Spinal cord (tissue), 10 donors: ENCODE measurements at places on chromosomes 12 and 14. TPM values are rescaled to one million over a fixed set of nuclear protein-coding genes. Genes with fewer than 3 reads are reported as not detected.

Gene RDH5
- total RNA-seq = 7.7 TPM

Gene CELA1
- total RNA-seq = not detected

Gene KLHL33
- total RNA-seq = 2.1 TPM

Gene FBRSL1
- total RNA-seq = 4.1 TPM

GRCh38 chr14:58296726-58297125 is 1.6 kb upstream of the ARID4A start:
- no peak for DNase-seq

Gene DNAI7
- total RNA-seq = 9.8 TPM

Gene TPPP2
- 0.44 TPM for total RNA-seq

GRCh38 chr12:13707829-13708228 is 273.6 kb downstream of the GRIN2B start:
- DNase-seq = no peak

- peak; percentile 3 for DNase-seq
Observed at GRCh38 chr12:53659571-53659981, 16.3 kb downstream of the ATP5MC2 start.

Gene TM9SF1
- total RNA-seq = 62.9 TPM

Gene OAS2
- total RNA-seq = 9.3 TPM

DNA sequence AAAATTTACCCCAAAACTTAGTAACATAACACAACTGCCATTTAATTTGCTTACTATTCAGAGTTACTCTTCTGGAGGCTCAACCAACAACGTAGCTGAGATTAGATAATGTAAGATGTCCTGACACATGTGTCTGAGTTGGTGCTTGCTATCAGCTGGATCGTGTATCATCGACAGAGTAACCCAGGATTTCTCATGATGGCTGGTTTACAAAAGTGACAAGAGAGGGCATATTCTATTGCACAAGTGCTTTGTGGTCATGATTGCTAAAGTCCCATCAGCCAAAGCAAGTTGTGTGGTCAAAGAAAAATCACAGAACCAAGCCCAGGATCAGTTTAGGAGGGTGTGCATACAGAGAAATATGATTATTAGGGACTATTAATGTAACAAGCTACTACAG is 73.4 kb downstream of the CAPZA3 start:
- DNase-seq = no peak

Gene CLMN
- 8.3 TPM for total RNA-seq

GRCh38 chr12:29990971-29991370 is 207.2 kb upstream of the TMTC1 start:
- DNase-seq = no peak

Gene PRB2
- not detected for total RNA-seq

GRCh38 chr14:71600309-71600708 is 331.9 kb upstream of the RGS6 start:
- no peak for DNase-seq

DNA sequence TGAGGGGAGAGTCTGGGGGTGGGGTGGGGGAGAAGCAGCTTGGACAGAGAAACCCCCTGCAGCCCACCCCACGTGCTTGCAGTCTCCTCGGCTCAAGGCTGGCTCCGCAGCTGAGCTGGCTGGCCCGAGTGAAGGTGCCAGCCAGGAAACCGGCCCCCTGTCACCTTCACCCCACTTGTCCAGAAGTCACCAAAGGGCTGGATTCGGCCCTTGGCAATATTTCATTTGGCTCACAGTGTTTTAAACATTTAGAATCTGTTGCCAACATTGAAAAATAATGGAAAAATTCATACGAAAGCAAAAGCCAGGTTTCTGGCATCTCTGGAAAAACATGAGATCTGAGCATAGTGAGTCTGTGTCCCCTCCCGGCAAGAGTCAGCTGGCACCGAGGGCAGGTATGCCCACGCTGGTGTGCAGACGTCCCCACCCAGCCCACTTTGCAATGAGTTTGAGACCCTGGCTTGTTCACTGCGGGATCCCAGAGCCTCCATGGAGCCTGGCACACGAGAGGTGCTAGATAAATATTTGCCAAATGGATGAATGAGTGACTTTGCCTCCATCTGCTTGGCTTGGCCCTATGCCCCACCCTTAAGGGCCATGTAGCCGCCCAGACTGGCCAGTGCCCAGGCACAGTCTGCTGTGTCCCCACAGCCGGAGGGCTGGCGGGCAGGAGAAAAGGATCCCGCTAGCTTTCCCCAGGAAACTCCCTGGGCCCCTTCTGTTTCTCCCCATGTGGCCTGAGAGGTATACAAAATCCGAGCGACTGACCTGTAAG is 18.2 kb downstream of the MSI1 start:
- no peak for DNase-seq

- no peak for DNase-seq
Observed at GRCh38 chr12:5072311-5072710, 28.6 kb downstream of the KCNA5 start.

Gene TAS2R46
- 2.1 TPM for total RNA-seq

Gene NKX2-8
- 0.11 TPM for total RNA-seq

Gene TSPAN8
- 16.1 TPM for total RNA-seq

- no peak for DNase-seq
Observed at GRCh38 chr14:21011136-21011535, 12.0 kb downstream of the SLC39A2 start.

Gene VSIG10
- 22.5 TPM for total RNA-seq

GRCh38 chr14:58752289-58752688 is 114.5 kb downstream of the DACT1 start:
- DNase-seq = no peak

- DNase-seq = no peak
Observed at GRCh38 chr12:31740628-31741027, 11.8 kb upstream of the AMN1 start.

DNA sequence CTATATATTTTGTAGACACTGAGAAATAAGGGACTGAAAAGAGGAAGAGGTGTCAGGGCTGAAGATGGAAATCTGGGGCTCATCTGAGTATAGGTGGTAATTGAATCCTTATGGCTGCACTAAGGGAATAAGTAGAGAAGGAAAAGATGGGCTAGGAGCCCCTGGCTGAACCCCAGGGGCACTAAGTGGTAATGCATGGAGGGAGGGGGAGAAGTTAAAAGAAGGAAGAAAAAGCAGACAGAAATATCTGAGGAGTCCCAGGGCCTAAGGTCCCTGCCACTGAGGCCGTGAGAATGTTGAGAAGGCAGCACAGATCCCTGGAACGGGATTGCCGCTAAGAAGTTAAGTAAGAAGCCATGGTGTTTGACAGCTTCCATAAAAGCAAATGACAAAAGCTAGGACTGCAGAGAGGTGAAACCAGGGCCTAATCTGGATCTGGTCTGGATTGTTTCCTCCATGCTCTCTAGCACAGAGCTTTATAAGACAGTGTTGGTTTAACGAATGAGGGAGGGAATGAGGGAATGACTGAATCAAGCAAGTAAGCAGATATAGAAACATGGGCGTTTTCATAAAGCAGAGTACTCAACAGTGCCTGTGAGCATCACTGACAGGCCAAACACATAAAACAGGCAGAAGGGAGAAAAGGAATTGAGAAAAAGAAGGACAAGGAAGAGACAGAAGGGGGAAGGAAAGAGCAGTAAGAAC is 92.9 kb downstream of the HMGA2 start:
- no peak for DNase-seq

DNA sequence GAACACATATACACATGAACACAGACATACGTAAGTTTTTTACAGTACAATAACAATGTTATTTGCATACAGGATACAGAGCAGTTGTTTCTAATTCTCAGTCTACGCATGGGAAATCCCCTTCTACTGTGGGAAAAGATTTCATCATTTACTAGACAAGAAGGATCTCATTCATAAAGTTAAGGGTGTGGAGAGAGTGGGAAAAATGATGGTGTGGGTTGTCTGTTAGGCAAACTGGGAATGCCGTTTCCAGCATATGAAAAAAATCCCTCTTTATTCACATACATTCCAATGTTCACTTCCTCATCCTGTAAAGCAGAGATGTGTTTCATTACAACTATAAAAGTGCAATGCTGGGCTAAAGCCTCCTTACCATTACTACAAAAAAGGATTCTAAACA is 120.9 kb downstream of the SINHCAF start:
- no peak for DNase-seq
